Esophagus squamous epithelium (tissue), 5 donors: ENCODE measurements at places on chromosomes 3 and 15. TPM values are rescaled to one million over a fixed set of nuclear protein-coding genes. Genes with fewer than 3 reads are reported as not detected.

- DNase-seq, result no peak
Observed at GRCh38 chr3:171832989-171833388, 10.2 kb upstream of the TMEM212 start.

GRCh38 chr15:51588966-51589365 is 33.6 kb downstream of the DMXL2 start:
- no peak for DNase-seq

DNA sequence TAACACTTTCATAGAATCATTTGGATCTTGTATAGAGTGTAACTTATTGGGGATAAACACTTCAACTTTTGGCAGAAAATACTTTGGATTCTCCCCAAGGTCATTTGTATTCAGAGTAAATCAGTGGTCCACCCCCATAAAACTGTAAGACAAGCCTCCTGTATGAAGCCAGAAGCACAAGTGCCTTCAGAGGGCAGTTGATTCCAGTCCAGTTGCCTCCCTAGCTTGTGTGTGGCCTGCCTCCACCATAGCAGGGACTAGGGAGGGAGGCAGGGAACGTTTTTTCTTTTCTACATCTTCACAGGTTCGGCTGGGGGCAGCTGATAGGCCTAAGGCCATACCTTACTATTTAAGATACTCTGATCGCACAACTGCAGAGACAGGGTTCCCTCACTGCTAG is 11.6 kb downstream of the GORASP1 start:
- DNase-seq, result no peak

GRCh38 chr15:64501396-64501715 is 41.0 kb downstream of the ZNF609 start:
- no peak for DNase-seq

CHRNA7 gene
- 1.9 TPM for total RNA-seq

DNA sequence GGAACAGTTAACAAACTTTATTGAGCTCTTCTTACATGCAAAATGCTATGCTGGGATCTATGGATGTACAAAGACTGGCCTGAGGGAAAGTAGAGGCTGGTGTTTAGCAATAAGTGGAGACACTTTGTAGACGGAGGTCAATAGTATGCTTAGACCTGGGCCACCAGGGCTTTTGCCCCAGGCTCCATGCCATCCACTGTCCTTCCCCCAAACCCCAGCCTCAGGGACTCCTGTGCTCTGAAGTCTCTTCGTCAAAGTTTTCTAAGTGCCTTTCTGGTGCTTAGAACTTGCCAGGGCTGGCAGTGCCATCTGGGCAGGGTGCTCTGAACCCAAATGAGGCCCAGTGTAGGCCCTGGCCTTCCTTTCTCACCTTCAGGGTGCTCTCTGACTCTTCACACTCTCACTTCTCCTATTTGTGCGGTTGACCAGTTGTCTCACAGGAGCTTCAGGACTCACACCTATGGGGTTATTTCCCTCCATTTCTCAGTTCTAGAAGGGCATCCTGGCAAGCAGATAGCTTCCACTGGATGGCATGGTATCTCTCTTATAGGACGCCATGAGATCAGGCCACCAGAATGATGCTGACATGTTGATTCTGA is 21.8 kb upstream of the KCNAB1 start:
- no peak for DNase-seq

CAV3 gene
- total RNA-seq, result not detected

POTEB3 gene
- total RNA-seq, result not detected

KCTD6 gene
- 8.3 TPM for total RNA-seq

- DNase-seq, result no peak
Observed at GRCh38 chr15:85984241-85984640, 95.4 kb upstream of the AGBL1 start.

GRCh38 chr15:57356178-57356577 is 20.1 kb upstream of the CGNL1 start:
- DNase-seq, result no peak

TGM5 gene
- total RNA-seq, result 11.5 TPM

GRCh38 chr15:62758126-62758951 is 284.2 kb upstream of the TPM1 start:
- no peak for DNase-seq

PLEKHO2 gene
- total RNA-seq, result 5.9 TPM

DNA sequence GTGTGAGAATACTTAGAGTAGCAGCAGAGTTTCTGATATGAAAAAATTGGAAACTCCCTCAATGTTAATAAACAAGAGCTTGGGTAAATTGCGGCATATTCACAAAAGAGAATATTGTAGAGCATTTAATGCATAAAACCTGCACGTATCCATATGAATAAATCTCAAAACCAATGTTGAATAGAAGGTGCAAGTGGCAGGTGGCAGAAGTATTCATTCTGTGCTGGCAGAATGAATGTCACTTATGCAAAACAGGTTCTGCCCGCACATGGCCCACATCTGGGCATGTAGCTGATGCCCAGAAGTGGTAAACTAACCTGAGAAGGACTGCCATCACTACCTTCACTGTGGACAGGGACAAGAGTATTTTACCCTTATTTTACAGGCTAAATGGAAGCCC is 14.1 kb upstream of the PRSS50 start:
- no peak for DNase-seq

- DNase-seq, result no peak
Observed at GRCh38 chr3:35737080-35737479, 97.8 kb downstream of the ARPP21 start.

GRCh38 chr3:78858910-78859309 is 908.9 kb downstream of the ROBO1 start:
- DNase-seq, result no peak

- no peak for DNase-seq
Observed at GRCh38 chr15:91055548-91056331, 33.3 kb upstream of the VPS33B start.

CACNA2D2 gene
- total RNA-seq, result 0.35 TPM

MORC1 gene
- total RNA-seq, result not detected

PRICKLE2 gene
- total RNA-seq, result 29.2 TPM

DNA sequence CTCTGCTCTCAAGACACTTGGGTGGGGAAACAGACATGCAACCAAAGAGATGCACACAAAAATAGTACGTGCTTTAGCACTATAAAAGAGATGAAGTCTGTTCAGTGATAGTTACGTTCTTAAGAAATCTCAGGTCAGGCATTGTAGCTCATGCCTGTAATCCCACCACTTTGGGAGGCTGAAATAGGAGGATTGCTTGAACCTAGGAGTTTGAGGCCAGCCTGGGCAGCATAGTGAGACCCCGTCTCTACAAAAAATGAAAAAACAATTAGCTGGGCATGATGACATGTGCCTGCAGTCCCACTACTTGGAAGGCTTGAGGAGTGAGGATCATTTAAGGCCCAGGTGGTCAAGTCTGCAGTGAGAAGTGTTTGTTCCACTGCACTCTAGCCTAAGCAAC is 35.4 kb upstream of the GP5 start:
- no peak for DNase-seq

TRIM42 gene
- not detected for total RNA-seq

- no peak for DNase-seq
Observed at GRCh38 chr3:81709606-81710005, 51.8 kb downstream of the GBE1 start.

CP gene
- 0.97 TPM for total RNA-seq

KPNA1 gene
- 37.6 TPM for total RNA-seq

DNA sequence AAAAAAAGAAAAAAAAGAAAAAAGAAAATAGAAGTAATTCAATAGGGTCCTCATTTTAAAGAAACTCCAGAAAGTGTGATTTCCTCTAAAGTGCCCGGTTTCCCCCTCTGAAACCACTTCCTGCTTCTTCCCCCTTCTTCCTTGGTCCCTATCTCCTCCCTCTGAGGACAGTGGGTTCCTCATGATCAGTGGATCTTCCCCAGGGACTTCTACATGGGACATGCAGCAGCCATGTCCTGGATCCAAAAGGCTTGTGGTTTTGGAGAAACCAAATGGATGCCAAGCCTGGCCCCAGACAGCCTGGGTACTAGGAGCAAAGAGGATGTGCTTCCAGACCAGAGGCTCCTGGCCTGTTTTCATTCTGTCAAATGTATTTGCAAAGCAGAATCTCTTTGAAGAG is 26.6 kb upstream of the SMAD6 start:
- DNase-seq, result no peak

DNA sequence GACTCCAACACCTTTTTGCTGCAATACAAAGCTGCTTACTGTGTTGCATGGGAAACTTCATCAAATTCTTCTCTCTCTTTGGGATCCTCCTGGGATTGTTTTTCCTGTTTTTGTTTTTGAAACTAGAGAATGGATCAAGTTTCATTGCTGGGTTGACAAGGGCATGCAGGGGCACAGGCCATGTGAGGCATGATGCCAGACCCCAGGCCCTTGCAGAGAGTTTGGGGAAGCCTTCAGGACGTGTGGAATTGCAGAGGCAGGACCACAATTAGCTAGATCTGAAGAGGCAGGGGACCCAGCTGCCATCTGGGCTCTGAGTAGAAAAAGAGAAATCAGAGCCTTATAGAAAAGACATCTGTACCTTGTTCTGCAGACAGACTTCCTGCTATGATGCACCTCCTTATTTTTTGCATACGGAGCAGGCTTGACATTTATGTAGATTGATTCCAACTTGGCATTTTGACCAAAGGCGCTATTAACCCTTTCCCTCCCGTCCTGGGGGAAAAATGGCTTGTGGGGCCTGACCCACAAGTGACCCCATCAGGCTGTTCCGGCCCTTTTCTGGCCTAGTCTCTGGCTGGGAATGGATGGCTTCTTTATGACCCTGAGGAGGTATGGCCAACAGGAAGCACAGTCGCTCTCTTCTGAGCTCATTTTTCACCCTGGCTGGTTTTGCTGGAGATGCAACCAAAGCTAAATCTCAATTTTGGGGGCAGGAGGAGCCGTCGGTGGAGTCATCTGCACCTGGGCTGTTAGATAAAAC is 44.3 kb upstream of the CHRNB4 start:
- DNase-seq, result no peak
